Fibroblast of skin of right quadriceps (primary cell): ENCODE measurements at places on chromosomes 4 and X.

GRCh38 chrX:43513085-43513484 is 143.0 kb upstream of the MAOA start:
- DNase-seq: no peak

GRCh38 chr4:174581901-174582300 is 59.6 kb upstream of the HPGD start:
- DNase-seq: no peak

DNA sequence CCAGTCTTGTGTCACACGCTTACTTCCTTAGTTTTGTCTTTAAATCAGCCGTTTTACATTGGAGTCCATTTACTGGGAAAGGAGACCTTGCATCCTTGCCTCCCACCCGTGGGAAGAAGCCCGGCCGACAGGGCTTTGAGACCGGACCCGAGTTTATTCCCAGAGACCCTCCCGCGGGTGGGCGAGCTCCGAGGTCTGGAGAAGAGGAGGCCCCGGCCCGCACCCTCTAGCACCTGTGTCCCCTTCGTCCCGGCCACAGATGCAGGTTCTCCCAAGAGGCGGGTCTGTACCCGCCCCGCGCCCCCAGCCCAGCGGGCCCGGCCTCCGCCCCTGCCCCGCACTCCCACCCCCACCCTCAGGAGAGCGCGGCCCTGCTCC is 3.8 kb upstream of the SLC26A1 start:
- no peak for DNase-seq

DNA sequence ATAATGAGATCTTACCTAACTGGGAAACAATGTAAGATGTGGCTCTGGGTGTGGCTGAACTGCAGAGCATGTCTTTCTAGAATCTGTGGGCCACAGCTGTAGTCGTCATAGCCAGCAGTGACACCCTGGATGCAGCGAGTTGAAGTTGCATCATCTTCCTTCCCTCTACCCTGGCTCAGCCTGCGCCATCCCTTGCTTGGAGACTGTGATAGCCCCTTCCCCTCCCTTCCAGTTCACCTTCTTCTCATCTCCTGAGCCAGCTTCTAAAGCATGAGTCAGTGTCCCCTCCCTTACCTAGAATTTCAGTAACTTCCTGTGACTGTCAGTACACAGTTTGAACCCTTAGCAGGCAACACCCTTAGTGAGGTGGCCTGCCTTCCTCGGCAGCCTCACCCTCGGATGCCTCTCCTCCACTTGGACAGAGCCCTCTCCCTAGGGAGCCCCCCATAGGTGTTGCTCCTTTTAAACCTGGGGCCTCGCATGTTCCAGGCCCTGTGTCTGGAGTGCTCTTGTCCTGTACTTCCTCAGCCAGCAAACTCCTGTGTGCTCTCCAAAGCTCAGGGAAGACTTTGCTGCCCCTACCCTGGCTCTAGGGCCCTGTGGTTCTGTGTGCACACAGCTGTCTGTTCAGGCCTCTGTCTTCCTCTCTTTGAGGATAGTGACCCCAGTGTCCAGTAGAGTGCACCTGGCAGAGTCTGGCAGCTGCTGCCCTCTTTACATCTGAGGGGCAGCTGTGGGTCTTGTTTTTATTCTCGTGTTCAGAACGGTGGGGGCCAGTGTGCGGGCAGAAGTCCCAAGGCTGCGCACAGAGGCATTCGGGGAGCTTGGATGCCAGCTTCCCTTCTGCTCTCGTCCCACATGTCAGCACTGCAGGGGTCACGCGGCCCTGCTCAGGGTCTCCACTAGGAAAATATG is 43.7 kb upstream of the TADA2B start:
- no peak for DNase-seq

DNA sequence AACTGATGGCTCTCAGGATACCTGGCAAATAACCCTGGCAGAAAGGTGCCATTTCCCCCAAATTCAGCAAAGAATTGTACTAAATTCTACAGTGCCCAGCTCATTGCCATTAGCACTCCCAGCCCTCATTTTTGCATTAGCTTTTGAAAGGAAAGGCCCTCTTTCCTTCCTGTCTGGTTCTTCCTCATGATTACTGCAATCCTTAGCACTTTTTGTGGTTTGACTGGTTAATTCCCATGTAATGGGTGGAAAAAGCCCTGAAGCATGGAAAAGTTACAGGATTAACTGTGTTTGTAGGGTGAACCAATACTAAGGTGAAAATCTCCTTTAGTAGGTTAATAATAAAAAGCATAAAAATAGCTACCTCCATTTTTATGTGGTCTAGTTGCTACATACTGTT is 139.5 kb downstream of the NPNT start:
- DNase-seq: no peak

- no peak for DNase-seq
These were observed 256.5 kb downstream of the CAMK2D start for GRCh38 chr4:113505044-113505443.

GRCh38 chr4:47647029-47647428 is 162.0 kb downstream of the ATP10D start:
- no peak for DNase-seq

DNA sequence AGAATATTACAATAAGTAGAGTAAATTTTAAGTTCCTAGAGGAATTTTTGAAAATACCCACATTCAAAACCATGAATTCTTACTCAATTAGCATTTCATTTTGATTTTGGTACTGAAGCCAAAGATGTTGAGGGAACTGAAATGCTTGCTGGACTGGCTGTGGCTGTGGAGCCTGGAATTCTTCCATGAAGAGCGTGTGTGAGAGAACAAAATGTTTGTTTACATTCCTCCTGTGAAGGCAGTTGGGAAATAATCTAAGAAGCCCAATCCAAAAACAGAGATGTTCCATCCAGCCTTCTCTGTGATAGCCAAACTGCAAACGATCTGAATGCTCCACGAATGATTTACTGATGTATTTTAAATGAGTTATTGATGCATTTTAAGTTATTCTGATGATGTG is 3.8 kb upstream of the ADH1B start:
- DNase-seq: peak; percentile 20

- no peak for DNase-seq
These were observed 11.4 kb upstream of the PARM1 start for GRCh38 chr4:74921490-74921889.

GRCh38 chr4:143374771-143375170 is 38.1 kb downstream of the GAB1 start:
- DNase-seq: no peak

- DNase-seq: no peak
These were observed 145.6 kb upstream of the RBPJ start for GRCh38 chr4:26175006-26175786.

DNA sequence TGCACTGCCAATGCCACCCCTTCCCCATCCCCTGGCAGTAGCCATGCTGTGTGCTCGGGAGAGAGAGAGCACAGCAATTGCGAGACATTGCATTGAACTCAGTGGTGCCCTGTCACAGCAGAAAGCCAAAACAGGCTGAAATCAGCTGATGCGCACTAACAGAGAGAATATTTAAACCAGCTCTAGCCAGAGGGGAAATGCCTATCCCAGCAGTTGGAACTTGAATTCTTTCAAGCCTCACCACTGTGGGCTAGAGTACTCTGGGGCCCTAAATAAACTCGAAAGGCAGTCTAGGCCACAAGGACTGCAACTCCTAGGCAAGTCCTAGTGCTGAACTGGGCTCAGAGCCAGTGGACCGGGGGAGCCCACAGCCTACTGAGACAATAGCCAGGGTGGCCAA is 17.7 kb upstream of the RP2 start:
- DNase-seq: peak; percentile 8

DNA sequence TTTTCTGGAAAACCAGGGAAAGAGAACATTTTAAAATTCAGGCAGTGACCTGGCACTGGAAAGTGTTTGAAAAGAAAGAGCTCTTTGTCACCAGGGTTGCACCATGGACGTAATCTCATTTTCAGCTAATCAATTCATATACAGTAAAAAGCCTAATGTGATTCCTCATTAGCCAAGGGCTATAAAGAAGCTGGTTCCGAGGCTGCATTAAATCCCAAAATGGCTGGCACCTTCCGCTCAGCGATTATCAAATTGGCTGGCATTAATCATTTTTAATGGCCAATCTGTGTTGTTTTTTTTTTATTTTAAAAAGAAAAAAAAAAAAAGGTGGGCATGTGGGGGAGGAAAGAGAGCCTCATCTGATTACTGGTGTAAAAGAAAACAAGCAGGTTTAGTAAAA is 341.4 kb downstream of the RAB28 start:
- no peak for DNase-seq

DNA sequence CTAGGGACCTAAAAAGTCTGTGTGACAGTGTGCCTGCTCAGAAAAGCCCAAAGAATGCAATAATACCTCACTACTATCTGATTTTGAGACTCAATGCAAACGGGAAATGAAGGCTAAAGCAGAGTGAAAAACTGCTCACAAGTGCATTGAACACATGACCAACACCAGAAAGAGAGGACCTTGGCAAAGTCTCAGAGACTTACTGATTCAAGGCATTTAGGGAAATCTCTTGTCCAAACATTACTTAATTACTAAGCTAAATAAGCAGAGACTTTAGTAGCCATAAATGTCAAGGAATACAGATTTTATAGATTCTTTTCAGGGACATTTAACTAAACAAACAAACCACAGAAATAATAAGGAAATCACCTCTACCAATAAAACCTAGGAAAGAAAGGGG is 916.0 kb downstream of the FSTL5 start:
- no peak for DNase-seq

DNA sequence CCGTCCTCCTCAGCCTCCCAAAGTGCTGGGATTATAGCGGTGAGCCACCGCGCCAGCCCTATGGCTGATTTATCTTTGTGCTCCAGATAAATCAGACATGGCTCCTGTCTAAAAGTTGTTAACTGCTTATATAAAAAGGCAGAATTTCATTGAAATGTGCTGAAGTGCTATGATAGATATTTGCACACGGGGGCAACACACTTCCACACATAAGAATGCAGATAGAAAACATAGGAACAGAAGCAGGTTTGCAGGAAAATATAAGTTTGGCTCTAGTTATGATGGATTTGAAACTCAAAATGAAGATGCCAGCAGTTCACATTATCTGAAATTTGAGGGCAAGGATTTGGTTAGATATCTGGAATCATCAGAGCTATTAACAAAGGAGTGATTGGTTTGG is 163.1 kb upstream of the SLITRK2 start:
- no peak for DNase-seq

DNA sequence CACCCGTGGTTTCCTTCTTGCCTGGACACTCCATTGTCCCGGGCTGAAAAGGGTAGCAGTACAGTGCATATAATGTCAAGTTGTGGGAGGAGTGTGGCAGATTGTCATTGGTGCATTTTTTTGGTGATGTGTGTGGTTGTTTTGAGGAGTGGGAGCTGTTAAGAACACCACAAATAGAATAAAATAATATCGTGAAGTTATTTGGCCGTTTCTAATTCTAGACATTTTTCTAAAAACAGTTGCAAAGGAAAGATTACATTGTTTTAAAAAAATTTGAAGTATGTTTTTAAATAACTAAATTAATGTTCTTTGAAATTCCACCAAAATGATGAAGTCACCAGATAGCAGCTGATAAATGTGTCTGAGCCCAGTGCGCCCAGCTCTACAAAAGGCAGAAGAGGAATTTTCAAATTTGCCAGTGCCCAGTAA is 1.3 kb downstream of the PKD2 start:
- peak; percentile 28 for DNase-seq

GRCh38 chr4:89357787-89358186 is 50.2 kb upstream of the GPRIN3 start:
- no peak for DNase-seq

- no peak for DNase-seq
These were observed 43.0 kb upstream of the CDKN2AIP start for GRCh38 chr4:183401473-183401872.

DNA sequence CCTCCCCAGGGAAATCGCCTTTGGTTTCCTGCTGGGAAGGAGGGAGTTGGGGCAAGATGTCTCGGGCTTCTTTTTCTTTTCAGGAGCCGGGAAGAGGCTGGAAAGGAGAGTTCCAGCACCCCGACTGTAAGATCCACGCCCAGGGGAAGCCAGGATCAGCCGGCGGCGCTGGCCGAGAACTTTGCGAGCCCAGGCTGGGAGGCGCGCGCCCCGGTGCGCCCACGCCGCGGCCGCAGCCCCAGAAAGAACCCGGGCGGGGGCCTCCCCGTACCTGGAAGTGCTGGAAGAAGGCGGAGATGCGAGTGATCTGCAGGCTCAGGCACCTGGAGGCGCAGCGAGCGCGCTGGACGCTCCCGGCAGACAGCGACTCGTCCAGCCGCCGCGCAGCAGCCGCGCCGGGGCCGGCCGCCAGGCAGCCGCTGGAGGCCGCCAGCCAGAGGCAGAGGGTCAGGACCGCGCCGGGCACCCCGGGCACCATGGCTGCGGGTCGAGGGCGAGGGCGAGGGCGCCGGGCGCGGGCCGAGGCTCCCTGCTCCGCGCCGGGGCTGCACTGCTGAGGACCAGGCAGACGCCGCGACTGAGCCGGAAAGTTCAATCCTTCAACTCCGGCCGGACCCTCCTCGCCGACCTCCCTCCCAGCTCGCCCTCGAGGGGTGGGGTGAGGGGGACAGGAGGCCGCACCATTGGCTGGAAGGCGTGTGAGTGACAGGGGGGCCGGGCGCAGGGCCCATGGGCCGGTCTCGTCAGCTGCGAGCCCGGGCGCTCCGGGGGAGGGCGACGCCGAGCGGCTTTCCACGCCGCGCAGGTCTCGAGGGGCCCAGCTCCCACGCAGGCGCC is at the start of gene ANOS1:
ANOS1 (minus strand) TSS at position 579 of the 837 bp plus-strand sequence; CDS start at position 478, 101 bp downstream.
- peak; percentile 9 for DNase-seq
